NCI-H446 (cell line): ENCODE measurements at places on chromosomes 16 and 17.

GRCh38 chr17:77320044-77320440 is 179.3 kb downstream of the SEC14L1 start:
- DNase-seq, result no peak

DNA sequence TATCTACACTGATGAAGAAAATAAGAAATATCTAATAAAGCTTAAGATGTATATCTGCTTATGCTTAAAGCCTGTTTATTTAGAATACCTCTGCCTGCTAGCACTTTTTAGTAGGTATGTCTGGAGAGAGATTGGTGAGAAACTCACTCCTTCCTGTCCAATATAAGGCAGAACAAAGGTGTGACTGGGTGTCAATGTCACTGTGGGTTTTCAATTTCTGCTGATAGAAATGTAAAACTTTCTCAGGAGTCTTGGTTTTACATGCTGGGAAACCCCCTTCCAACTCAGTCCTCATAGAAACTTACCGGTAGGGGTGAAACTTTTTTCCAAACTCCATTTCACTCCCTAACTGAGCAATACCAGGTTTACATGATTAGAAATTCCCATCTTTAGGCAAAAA is 17.8 kb upstream of the MPHOSPH6 start:
- no peak for DNase-seq

- DNase-seq, result no peak
Measured at GRCh38 chr16:15484662-15485061, 50.3 kb downstream of the BMERB1 start.

- DNase-seq, result no peak
Measured at GRCh38 chr16:73125850-73126524, 78.1 kb upstream of the ZFHX3 start.

DNA sequence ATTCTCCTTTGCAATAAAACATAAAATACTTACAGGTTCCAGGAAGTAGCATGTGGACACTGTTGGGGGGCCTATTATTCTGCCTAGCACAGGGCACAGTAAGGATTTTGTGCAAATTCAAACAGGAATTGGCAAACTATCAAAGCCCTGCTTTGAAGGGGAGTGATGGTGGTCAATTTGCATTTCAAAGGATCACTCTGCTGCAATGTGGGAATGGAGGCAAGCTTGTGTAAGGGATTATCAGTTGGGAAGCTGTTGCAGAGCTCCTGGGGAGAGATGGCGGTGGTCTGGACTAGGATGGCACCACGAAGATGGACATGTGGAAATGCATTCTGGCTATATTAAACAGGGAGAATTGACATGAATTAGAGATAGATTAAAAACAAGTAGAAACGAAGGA is 990.7 kb upstream of the RBFOX1 start:
- no peak for DNase-seq

DNA sequence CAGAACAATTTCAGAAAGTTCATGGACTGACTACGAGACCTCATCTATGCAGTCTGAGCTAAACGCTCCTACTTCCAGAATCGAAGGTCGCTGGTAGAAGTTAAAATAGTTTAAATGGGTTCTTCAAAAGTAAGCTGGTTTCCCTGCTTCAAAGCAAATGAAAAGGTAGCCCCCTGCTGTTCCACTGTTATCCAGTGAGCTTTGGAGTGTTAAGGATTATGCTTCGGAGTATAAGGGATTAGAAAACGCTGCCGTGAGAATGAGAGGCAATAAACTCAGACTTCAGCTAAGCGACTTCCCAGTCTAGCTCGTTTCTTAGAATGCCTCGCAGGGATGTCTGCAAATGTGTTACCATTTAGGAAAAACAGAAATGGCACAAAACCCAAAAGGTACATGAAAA is 12.4 kb downstream of the MLYCD start:
- DNase-seq, result no peak

GRCh38 chr16:69417520-69418199 is 6.8 kb upstream of the CYB5B start:
- peak; percentile 66 for DNase-seq

- DNase-seq, result peak; percentile 85
Measured at GRCh38 chr17:75693500-75694481, 26.7 kb downstream of the SAP30BP start.

DNA sequence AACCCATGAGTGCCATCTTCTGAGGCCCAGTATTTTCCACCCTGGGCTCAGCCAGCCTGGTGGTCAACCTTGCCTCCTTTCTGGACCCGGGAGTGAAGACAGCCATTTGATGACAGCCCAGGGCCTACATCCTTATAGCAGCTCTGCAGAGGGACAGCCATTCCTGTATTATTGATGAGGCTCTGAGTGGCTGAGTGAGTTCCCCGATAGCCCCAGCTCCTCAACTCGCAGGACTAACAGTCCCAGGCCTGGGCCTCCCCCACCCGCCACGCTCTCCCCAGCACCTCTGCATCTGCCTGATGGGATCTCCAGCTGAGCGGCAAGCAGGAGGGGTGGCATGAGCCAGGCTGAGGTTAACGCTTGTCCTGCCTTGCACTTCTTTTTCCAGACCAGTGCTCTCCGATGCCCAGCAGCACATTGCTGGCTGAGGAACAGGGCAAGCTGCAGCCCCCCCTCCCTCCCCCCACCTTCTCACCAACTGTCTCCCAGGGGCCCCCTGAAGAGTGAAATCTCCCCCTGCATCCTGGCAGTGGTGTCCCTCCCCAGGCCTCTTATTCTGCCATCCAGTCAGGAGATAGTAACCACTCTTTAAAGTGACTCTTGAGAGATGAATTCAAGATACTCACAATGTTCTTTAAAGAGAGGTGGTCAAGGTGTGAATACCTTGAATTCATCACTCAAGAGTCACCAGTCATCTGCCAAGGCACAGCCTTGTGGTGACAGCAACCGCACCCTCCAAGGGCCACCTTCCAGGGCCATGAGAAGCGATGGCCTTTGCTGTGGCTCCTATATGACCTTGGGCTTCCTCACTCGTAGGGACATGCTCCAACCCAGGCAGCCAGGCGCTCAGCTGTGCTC is 23.5 kb downstream of the CACNG5 start:
- DNase-seq, result no peak
